ENCODE measurements at places on chromosomes 7 and 10.
A peak's percentile ranks its signal among the peaks of the same experiment; 100 is the strongest.

DNA sequence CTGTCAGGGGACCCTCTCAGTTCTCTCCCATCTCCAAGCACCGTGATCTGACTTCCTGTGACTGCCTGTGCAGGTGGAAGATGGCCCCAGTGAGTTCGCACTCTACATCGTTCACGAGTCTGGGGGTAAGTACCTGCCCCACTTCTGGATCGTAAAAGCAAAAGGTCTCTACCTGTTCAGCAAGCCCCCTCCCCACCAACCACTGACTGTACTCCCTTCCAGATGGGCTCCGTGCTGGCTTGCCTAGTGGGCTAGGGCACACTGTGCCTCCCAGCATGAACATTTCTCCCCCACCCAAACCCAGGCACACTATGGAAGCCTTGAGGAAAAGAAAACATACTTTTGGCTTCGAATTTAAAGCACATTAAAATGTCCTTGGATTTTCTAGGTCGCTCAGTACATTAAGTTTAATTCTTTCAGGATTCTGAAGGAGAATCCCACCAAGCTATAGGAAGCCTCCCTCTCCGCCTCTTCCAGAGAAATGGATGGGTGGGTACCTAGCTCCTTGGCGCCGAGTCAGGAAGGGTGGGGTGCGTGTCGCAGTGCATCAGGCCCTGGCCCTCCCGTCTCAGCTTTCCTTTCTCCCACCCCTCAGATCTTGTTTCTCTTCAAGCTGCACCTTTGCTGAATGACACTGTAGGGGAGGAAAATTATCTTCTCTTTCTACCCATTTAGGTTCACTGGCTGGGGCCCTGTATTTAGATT lies 11.0 kb upstream of the ZNF22 start:
- no peak for DNase-seq

GRCh38 chr10:12658526-12658925 lies 309.2 kb downstream of the CAMK1D start:
- no peak for DNase-seq

- no peak for DNase-seq
Measured at GRCh38 chr10:25573316-25573715, 360.7 kb upstream of the MYO3A start.

- no peak for DNase-seq
Measured at GRCh38 chr7:155735442-155736115, 76.7 kb downstream of the SHH start.

DNA sequence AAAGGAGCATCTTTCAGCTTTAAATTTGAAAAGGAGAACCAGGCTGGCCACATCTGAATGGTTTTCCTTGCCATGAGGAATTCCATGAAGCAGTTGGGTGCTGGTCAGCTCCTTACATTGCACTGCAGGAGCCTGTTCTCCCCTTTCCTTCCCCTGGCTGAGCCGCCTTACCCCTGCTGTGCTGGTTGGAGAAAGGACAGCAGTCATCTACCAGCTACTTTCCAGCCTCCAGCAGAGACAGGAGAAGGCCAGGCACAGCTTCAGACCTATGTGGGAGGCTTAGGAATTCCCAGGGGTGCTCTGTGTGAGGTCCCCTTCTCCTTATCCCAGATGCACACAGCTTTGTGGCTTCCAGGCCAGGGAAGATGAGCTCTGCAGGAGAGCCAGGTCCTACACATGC lies 4.7 kb downstream of the C10orf71 start:
- no peak for DNase-seq

- no peak for DNase-seq
Measured at GRCh38 chr7:150476819-150477631, 26.6 kb downstream of the GIMAP8 start.

DNA sequence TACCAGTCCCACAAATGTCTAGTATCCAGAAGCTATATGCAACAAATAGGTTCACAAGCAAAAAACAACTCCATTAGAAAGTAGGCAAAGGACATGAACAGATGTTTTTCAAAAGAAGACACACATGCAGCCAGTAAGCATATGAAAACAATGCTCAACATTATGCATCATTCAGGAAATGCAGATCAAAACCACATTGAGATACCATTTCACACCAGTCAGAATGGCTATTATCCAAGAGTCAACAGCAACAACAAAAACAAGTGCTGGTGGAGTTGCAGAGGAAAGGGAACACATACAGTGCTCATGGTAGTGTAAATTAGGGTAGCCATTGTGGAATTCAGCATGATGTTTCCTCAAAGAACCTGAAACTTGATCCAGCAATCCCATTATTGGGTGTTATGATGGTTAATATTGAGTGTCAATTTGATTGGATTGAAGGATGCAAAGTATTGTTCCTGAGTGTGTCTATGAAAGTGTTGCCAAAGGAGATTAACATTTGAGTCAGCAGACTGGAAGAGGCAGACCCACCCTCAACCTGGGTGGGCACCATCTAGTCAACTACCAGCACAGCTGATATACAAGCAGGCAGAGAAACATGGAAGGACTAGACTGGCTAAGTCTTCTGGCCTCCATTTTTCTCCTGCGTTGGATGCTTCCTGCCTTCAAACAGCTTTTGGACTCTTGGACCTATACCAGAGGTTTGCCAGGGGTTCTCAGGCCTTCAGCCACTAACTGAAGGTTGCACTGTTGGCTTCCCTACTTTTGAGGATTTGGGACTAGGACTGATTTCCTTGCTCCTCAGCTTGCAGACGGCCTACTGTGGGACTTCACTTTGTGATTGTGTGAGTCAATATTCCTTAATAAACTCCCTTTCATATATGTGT lies 218.4 kb upstream of the SEMA3D start:
- DNase-seq = no peak

DNA sequence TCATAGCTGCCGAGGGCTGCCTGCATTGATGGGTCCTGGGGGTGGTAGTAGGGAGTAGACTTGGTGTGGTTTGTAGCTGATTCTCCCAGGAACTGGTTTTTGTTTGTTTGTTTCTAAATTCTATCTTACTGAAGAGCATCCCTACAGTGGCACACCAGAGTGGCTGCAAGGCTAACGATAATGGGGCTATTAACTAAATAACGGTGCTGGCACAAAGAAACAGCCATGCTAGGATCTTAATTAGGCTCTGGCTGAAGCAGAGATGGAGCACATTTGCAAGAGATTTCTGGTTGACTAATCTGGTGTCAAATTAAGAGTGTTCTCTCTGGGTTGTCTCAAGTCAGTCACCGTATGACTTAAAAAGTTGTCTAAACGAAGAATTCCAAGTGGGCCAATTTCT lies 590.0 kb downstream of the NRG3 start:
- no peak for DNase-seq

DNA sequence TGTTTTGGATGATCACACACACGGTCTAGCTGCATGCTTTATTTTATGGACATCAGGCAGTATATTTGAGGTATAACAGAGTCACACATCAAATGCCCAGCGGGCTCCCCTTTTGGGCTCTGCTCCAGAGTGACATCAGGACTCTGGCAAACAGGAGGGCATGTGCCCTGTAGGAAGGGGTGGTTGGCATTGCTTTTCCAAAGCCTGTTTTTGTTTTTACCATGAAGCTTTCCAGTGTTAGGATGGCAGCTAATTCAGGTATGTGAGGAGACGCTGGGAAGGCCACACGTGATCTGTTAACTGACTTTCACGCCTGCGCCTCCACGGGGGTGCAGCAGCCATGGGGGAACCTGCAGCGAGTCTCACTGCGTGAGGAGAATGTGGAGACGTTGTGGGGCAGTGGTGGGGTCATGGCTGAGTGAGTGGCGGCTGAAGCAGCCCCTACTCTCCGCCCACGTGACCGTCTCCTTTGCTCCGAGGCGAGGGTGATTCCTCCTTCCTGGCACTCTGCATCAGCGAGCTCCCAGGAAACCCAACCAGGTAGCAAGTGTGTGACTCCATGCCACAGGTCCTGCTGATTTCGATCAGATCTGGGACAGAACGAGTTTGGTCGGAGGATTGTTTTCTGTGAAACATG lies 117.7 kb downstream of the ANKRD61 start:
- no peak for DNase-seq

DNA sequence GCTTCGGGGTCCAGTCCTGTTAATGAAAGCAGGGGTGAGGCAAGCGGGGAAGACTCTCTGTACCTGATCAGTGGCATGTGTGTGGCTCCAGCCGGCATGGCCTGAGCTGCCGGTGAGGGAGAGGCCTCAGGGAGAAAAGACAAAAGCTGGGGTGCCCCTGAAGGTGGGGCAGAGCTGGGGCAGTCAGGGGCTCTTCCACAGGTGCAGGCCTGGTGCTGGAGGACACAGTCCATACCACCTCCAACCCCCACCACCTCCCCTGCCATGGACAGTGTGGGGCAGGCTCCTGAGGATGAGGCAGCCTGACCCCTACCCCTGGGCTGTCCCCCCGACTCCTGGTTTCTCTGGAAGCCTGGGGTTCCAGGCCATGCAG lies 129.5 kb downstream of the LHPP start:
- no peak for DNase-seq

- peak; percentile 43 for DNase-seq
Measured at GRCh38 chr10:63166742-63167258, 33.7 kb downstream of the NRBF2 start.

DNA sequence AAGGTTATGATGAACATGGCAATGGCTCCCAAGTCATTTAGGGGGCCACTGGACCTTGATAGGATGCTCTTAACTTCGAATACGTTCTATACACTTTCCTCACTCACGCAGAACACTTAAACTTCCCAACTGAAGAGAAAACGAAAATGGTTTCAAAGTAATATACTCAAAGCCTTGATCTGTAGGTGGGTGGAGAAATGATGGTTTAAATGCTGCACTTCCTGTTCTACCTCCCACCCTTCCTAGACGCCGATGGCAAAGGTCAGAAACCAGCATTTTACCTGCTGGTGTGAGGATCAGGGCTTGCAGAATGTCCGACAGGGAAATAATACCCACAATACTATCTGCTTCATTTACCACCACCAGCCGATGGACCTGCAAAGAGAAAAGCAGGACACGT lies 40.5 kb upstream of the RHEB start:
- DNase-seq = no peak

GRCh38 chr7:21753071-21753470 lies 192.6 kb downstream of the CDCA7L start:
- no peak for DNase-seq

DNA sequence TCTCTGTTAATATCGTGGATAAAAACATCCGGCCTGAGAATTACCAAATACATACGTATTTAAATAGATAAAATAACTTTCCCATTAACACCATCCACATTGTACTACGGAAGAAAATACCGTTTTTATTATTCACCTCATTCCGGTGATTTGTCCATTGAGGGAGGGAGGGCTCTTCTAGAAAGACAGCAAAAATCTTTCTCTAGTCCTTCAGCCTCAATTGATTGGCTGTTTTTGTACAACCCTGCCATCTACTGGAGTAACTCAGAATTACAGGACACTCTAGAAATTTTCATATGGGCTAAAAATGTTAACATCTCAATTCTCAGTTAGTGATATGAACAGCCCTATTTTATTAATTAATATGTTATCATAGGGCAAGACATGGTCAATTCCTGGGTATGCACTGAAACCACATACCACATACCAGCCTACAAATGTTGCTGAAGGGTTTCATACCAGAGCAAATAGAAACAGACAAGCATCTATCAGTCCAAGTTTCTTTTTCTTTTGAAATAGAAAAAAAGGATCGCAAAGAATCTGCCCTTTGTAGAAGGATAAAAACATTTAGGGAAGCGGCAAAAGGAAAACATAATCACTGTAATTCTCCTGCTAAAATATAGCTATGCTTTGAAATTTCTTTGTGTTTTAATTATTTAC lies 55.8 kb upstream of the CDCA7L start:
- no peak for DNase-seq

DNA sequence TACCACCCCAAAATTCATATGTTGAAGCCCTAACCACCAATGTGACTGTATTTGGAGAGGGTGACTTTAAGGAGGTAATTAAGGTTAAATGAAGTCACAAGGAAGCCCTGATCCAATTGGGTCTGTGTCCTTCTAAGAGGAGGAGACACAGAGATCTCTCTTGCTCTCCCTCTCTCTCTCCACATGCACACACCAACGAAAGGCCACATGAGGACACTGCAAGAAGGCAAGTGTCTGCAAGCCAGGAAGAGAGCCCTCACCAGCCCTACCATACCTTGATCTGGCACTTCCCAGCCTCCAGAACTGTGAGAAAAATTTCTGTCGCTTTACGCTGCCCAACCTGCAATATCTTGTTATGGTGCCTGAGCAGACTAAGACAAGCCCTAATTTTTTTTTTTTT lies 56.0 kb upstream of the NEBL start:
- no peak for DNase-seq

DNA sequence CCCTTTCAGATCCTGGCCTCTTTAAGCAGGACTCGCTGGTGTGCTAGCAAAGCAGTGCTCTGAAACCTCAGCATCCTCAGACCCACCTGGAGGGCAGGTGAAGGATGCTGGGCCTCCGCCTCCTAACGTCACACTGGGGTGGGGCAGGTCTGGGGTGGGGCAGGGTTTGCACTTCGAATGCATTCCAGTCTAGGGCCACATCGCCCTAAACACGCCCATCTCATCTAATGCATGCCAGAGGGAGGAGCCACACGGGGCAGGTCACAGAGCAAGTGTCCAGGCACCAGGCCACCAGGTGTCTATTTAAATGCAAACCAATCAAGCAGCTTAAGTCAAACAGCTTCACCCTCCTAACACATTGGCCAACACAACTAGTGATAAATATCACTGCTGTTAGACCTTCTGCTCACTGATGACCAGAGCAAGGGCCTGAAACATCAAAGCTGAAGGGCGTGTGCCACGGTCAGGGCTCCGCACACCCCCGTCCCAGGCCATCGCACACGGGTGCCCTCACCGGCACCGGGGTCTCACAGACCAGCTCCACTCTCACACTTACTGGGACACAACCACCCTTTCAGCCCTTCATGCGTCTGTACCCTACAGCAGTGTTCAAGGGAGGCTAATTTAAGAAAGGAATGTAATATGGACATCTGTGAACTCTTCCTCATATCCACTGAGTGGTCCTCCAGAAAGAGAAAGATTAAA lies 47.1 kb downstream of the DIP2C start:
- no peak for DNase-seq

- DNase-seq = no peak
Measured at GRCh38 chr10:42623929-42624328, 14.4 kb downstream of the ZNF33B start.

DNA sequence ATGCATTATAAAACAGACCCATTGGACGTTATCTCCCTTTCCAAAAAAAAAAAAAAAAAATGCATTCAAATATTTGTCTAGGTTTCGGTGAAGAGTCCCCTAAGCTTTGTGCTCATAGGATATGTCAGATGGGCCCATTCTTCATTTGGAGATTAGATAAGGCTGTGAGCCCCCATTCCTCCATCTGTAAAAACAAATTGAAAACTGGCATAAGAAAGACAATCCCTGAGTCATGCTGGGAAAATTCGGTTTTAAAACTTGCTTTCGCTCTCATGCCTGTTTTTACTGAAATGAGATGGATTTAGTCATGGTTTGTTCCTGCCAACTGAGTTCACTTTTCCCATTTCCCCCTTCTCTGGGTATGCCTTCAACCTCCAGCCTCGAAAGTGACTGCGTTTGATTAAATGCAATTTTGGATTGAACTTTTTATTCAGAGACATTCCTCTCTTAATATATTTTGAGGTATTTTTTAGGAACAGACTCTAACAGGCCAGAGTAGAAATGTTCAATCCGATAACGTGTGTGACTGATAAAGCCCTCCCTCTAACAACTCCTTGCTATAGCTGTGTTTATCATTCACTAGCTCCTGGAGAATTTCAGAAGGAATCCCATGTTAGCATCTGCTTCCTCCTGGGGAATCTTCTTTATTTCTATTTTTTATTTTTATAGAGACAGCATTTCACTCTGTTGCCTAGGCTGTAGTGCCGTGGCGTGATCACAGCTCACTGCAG lies 190.9 kb upstream of the LYZL2 start:
- no peak for DNase-seq
